ENCODE measurements at places on chromosomes 2 and 18.

GRCh38 chr2:16628314-16628713 is 37.3 kb downstream of the CYRIA start:
- DNase-seq: no peak

- DNase-seq: peak; percentile 75
These were observed 84.2 kb upstream of the TTN start for GRCh38 chr2:178891265-178891958.

- no peak for DNase-seq
These were observed 433.3 kb upstream of the SALL3 start for GRCh38 chr18:78546281-78546680.

GRCh38 chr2:168679741-168680310 is 122.6 kb upstream of the NOSTRIN start:
- no peak for DNase-seq

GRCh38 chr2:157197848-157198247 is 59.7 kb upstream of the GALNT5 start:
- DNase-seq: no peak

Data from SK-N-DZ (cell line).